ENCODE measurements at places on chromosomes 4 and X.

GRCh38 chr4:83128240-83128929, 13.9 kb upstream of the PLAC8 start:
- peak; percentile 88 for DNase-seq

DNA sequence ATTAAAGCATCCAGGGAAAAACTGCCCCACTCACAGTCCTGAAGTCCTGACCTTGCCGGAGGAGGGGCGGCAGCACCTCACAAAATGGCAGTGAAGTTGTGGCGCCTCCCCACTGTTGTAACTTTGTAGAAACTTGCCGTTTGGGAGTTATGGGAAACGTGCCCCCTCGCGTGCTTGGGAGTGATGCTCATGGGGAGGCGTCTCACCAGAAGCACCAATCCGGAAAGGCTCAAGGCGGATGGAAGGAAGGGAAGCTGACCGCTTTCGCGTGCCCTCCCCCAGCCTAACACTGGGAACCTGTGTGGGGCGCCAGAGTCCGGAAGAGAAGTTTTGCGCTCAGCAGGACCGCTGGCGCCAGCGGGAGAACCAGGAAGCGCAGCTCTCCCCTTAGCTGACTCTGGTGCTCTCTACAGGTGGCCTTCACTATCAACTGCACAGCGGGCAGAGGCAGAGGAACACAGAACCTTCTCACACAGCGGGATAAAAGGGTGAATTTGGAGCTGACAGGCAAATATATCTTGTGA, at the start of the genes CT45A10 and SAGE1:
Gene CT45A10 (minus strand): TSS at position 151 of the 524 bp plus-strand sequence. CDS start 8,100 bp downstream, outside the sequence.
Gene SAGE1 (plus strand): TSS at position 423 of the 524 bp plus-strand sequence. CDS start 2,527 bp downstream, outside the sequence.
- DNase-seq: no peak

GRCh38 chr4:38314663-38315062, 349.3 kb upstream of the KLF3 start:
- DNase-seq: no peak

DNA sequence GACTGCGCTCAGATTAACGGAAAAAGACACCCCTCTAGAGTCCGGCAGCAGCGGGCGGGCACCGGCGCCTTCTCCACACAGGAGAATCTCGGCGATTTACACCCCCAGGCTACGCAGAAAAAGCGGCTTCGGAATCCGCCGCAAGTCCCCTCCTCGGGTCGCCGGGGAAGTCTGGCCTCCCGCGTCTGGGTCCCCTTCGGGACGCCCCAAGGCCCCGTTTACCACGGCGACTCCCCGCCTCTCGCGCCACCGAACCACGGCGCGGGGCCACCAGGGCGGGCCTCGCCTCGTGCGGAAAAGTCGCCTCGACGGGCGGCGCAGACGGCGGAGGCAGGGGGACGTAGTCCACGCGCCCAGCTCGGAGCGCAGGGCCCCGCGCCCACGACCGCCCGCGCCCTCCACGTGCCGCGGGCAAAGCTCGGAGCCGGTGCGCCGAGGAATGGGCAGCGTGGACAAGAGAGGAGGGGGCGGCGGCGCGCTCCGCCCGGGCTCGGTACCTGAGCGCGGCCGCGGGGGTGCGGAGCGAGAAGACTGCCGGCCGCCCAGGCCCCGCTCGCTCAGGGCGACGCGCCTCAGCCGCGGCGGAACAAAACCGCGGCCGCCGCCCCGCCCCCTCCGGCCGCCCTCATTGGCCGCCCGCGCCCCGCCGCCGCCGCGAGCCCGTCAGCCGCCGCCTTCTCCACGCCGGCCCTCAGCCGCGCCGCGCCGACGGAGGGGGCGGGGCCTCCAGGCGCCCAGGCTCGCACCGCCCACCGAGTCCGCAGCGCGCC, at the start of gene FAM53A:
Gene FAM53A (minus strand): TSS at position 578 of the 770 bp plus-strand sequence. CDS start 15,572 bp downstream, outside the sequence.
- peak; percentile 59 for DNase-seq

- DNase-seq: peak; percentile 38
Observed at GRCh38 chr4:41177016-41177415, 37.3 kb downstream of the APBB2 start.

- DNase-seq: no peak
Observed at GRCh38 chr4:15416357-15417232, 11.2 kb upstream of the C1QTNF7 start.

DNA sequence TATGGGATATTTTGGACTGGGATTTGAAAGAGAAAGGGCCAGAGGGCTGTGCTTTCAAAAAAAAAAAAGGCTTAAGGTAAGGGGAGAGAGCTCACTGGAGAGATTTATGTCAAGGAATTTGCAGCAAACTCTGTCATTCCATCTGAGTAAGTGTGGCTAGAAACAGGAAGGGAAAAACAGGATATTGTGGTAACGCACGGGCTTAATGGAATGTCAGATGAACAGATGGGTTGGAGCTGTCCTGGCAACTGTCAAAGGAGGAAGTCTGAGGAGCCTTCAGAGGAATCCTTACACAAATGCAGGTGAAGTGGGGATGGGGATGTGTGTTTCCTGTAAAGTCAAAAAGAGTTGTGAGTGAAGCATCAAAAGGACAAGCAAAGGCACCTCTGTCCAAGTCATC, 15.1 kb upstream of the NKX3-2 start:
- no peak for DNase-seq

DNA sequence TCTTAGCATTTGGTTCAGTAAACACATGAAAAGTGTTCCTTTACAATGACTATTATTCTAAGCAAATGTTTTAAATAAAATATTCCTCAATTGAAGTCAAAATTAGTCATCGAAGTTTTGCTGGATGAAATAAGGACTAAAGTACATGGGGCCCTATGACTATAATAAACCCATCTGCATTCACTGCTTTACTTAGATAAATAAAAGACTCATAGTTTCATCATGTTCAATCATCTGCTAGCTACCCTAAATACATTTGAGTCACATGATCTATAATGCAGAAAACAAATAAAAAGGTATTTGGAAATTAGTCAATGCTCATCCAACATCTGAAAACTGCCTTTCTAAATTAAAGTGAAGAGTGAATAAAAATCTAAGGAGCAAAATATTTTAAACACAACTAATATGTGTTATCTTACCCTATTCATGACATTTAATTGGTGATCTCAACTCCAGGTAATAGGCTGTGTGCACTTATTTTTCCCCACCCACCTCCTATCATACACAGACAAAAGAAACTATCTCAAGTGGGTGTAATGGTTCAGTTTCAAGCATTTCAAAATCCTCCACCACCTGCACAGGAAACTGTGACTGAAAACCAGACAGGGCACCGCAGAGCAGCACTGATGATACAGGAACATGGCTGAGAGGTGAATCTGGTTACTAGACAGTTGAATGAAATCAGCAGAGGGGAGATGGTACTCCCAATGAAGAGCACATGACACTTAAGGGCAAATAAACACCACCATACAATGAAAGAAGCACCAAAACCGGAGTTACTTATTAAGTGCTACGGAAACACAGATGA, 78.6 kb downstream of the CAMK2D start:
- DNase-seq: no peak
